ENCODE measurements at places on chromosomes 3 and 15.

GRCh38 chr3:186471771-186472170, 72.4 kb downstream of the CRYGS start:
- no peak for ATAC-seq

- ATAC-seq = no peak
These were observed 635.5 kb downstream of the TBL1XR1 start for GRCh38 chr3:176561826-176562225.

GRCh38 chr15:40054855-40055575, 16.0 kb upstream of the SRP14 start:
- peak; percentile 22 for ATAC-seq

GRCh38 chr3:63037116-63037515, 161.9 kb upstream of the CADPS start:
- no peak for ATAC-seq

GRCh38 chr3:155368786-155369185, 75.3 kb upstream of the STRIT1 start:
- ATAC-seq = no peak

GRCh38 chr3:7646851-7647250, 785.9 kb downstream of the GRM7 start:
- ATAC-seq = no peak

GRCh38 chr15:29612096-29612495, 210.2 kb downstream of the TJP1 start:
- no peak for ATAC-seq

Data from esophagus mucosa (tissue), 1 donor.